Activated CD4-positive, alpha-beta T cell treated with anti-CD3 and anti-CD28 coated beads, Interleukin-2, amount 10 ng/mL, durations not matched to agents 7 days and 5 days (primary cell): ENCODE measurements at places on chromosomes 4 and X. TPM values are rescaled to one million over a fixed set of nuclear protein-coding genes. Genes with fewer than 3 reads are reported as not detected.

DNA sequence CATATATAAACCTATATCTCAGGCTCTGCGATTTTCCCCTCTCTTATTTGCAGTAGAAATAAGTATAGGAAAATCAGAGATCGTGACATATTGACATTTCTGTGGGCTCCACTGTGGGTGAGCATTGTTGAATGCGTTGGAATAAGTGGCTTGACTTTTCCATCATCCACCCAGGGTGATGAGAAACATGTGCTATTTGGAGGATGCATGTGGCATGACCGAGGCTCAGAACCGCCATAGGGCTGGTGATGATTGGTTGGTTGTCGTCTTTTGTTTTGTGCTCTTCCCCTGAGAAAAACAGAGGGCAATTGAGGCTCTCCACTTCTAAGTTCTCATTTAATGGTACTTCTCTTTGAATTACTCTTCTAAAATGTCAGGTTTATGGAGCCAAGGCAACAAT is 140.1 kb downstream of the MXRA5 start:
- no peak for DNase-seq

DNA sequence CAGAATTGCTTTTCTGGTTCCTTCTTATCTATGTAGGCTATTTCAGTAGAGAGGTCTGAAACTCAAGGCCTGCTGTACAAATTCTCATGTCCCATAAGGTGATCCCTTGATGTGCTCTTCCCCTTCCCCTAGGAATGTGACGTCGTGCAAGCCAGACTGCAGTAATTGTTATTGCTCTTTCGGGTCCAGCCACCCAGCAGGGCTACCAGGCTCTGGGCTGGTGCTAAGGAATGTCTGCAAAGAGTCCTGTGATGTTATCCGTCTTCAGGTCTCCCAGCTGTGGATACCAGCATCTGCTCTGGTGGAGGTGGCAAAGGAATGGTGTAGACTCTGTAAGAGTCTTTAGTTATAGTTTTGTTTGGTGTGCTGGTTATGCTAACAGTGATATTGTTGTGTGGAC is 378.7 kb downstream of the C4orf33 start:
- no peak for DNase-seq

The SFRP2 gene
- not detected for total RNA-seq

DNA sequence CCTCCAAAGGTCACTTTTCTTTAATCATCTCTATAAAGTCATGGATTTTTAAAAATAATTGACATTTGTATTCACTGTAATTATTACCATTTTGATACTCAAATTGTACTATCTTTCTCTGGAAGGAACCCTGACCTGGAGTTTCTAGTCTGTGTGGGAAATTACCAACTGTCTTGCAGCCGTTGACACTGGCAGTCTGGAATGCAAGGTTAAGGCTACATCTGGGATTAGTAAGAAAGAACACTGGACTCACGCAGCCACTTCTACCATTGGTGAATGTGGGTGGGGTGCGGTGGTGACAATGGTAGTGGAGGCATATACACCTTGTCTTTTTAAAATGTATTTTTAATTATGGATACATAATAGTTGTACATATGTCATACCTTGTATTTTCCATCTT is 40.9 kb downstream of the EGF start:
- no peak for DNase-seq

- DNase-seq: no peak
Observed at GRCh38 chrX:132394591-132394990, 94.2 kb downstream of the MBNL3 start.

GRCh38 chr4:120000591-120001296 is 65.9 kb downstream of the MAD2L1 start:
- no peak for DNase-seq

- DNase-seq: no peak
Observed at GRCh38 chr4:24956763-24957162, 43.9 kb upstream of the CCDC149 start.

DNA sequence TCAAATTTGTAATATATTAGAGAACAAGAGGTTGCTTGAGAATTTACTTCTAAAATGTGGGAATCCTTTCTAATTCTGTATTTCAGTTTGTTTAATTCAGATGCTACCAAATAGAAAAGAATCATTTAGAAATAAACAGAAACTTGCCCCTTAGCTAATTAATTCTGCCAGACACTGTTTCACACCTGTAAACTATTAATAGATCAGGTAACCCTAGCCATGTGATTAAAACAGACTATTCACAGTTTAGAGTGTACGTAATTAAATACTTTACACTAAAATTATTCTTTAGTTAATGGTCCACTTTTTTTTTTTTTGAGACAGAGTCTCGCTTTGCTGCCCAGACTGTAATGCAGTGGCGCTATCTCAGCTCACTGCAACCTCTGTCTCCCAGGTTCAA is 124.0 kb downstream of the PTPN13 start:
- DNase-seq: no peak

DNA sequence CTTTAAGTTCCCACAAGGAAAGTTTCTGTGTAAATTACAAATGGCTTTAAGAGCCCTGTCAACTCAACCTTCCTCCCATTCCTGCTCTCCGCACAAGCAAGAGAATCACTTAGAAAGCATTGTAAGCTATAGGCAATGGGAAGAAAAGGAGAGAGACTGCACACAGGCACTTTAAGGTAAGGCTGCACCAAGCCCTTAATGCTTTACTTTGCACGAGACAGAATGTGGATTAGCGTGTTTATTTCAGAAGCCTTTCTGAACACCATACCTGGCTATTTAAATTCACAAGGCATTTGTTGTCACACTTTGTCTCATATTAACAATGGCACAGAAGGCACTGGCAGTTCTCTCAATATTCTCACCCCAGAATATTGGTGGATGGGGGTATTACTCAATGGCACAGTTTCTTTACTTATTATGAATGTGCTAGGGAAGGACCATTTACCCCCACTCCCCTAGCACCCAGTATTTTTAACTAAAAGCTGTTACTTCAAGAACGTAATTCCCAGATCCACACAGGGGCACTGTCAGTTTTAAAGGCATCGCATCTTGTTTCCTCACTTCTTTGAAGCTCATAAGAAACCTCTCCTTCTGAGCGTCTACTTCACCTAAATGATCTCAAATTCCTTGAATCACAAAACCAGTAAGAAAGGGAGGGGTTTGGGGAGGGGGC is 150.0 kb downstream of the MAML3 start:
- no peak for DNase-seq

The KANTR gene
- total RNA-seq: 9.7 TPM

The GDPD2 gene
- total RNA-seq: 0.22 TPM

DNA sequence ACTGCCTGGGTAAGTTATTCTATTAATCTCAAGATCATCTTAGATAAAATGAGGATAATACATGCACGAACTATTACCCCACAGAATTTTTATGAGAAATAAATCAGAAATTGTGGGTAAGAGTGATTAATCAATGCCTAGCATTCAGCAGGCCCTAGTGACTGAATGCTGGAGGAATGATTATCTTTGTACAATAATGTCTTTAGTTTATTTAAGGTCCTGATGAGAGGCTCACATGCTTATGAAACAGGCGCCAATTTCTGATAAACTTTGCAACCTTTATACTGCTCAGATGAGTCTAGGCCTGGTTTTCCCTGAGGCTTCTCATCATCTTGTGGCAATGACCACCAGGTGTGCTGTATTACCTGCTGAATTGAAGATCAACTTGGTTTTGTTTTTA is 27.8 kb upstream of the BMP2K start:
- no peak for DNase-seq

DNA sequence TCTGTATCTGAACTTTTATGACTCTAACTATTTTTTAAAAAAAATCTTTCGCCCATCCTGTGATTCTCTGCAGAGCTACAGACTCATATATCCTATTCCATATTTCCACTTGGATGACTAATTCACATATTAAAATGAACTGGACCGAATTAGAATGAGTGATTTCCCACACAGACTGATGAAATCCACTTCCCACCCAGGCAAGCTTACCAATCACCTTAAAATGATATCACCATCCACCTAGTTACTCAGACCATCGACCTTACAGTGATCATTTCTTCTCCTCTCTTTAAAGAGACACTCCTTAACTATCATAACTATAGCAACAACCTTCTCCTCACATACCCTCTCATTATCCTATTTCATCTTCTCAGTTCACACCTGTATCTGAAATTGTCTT is 34.1 kb upstream of the GUCY1B1 start:
- DNase-seq: no peak
